ENCODE measurements at places on chromosomes 6 and 20. TPM values are rescaled to one million over a fixed set of nuclear protein-coding genes. Genes with fewer than 3 reads are reported as not detected.

The ULBP2 gene
- total RNA-seq, result 4.7 TPM

The CFAP61 gene
- total RNA-seq, result not detected

The TLDC2 gene
- 0.13 TPM for total RNA-seq

The NOL7 gene
- 59.7 TPM for total RNA-seq

The PGC gene
- not detected for total RNA-seq

The SNHG17 gene
- total RNA-seq, result 13.7 TPM

The GRM1 gene
- total RNA-seq, result under 0.01 TPM
